ENCODE measurements at places on chromosomes 16 and 17.

DNA sequence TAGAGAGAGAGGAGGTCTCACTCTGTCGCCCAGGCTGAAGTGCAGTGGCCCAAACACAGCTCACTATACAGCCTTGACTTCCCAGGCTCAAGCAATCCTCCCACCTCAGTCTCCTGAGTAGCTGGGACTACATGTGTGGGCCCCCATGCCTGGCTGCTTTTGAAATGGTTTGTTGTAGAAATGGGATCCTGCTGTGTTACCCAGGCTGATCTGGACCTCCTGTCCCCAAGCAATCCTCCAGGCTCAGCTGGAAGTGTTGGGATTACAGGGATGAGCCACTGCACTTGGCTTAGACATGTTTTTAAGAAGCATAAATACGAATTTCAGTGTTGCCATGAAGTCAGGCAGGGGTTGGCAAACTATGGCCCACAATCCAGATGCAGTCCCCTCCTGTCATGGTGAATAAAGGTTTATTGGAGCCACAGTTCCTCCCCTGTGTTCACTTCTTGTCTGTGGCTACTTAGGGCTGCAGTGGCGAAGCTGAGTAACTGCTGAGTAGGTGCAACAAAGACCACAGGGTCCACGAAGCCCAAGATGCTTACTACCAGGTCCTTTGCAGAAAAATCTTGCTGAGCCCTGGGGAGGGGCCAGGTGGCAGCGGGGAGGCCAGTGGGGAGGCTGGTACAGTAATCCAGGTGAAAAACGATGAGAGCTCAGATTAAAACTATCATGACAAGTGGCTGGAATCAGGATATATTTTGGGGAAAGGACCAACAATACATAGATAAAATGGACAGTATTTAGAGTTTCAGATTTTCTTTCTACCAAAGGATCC lies 35.2 kb downstream of the TNFRSF13B start:
- no peak for DNase-seq

GRCh38 chr16:30458561-30459394 lies 13.1 kb upstream of the SEPHS2 start:
- DNase-seq: no peak

GRCh38 chr16:80468029-80468428 lies 72.8 kb upstream of the DYNLRB2 start:
- DNase-seq: no peak

DNA sequence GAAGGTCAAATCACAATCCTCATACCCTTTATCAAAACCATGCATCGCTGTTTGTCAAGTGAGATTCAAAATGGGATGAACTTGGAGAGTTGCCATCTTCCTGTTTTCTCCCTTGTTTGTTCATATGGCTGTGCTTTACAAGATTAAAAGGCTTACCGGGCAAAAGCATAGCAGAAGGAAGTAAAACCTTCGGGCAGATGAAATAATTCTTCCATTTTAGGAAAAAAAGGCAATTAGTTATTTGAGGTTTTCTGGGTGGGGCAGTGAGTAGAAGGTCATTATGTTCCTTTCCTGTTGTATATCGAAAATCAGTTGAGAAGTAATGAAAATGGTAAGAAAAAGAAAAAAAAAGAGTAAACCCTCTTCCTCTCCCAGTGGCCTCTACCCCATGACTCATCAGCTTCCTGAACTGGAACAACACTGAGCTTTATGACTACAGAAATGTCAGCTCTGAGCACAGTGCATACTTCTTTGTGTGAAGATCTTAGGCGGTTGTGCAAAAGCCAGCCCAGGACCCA lies 369.2 kb downstream of the CDH13 start:
- no peak for DNase-seq

- no peak for DNase-seq
These were observed 526 bp downstream of the KIAA0513 start for GRCh38 chr16:85027958-85028684.

GRCh38 chr17:82058230-82058854 lies 6.6 kb downstream of the GPS1 start:
- no peak for DNase-seq

- peak; percentile 97 for DNase-seq
These were observed at the start of gene MFSD11 for GRCh38 chr17:76737676-76738467. Gene MFSD11 (plus strand): TSS chr17:76738119. CDS start chr17:76738353, 234 bp downstream.

- no peak for DNase-seq
These were observed 230.4 kb downstream of the PARN start for GRCh38 chr16:14399378-14400284.

- DNase-seq: no peak
These were observed 2.9 kb upstream of the ATP2A1 start for GRCh38 chr16:28875134-28876018.

- DNase-seq: no peak
These were observed 13.8 kb downstream of the ELMO3 start for GRCh38 chr16:67212766-67213165.

DNA sequence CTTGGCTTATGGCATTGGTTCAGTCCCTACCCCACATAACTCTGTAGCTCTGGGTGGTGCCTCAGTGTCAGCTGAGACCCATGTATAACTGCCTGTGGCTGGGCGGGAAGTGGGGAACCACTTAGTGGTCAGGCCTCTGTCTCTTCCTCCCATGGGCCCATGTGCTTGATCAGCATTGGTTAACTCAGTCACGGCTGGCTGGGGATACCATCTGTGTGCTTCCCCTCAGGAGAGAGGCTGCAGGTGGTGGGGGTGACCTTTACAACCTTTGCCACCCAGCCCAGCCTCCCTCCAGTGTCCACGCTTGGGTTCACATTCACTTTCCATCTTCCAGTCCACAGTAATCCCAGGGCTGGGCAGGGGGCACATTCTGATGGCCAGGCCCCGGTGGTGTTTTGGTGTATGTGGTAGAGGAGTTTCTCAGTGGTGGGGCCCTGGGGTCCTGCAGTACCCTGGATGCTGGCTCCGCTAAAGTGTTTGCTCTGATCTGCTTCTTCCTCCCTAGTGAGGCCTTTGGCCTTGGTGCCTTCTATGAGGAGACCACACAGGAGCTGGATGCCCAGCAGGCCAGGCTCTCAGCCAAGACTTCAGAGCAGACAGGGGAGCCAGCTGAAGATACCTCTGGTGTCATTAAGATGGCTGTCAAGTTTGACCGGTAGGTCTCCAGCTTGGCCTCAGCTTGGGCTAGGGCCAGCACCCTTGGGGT lies 10.2 kb upstream of the NFATC3 start:
- no peak for DNase-seq

- no peak for DNase-seq
These were observed 37.3 kb upstream of the ELAC2 start for GRCh38 chr17:13055131-13055530.

DNA sequence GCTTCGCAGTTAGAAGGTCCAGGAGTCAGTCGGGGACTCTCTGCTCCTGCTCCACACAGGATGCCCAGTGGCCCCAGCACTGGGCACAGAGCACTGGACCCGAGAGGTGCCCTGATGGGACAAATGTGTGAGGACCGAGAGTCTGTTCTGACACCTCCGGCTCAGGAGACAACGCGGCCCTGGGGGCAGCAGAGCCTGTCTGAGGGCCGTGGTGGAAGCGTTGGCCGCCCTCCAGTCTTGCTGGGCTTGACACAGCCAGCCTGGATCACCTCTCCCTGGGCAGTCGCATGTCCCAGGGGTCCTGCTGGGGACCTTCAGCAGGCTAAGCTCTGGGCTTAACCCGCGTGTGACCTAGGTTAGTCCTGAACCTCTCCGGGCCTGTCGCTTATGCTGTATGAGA lies 23.1 kb downstream of the LGALS9 start:
- no peak for DNase-seq

- DNase-seq: peak; percentile 87
These were observed 101.5 kb downstream of the MGAT5B start for GRCh38 chr17:76969598-76970172.

DNA sequence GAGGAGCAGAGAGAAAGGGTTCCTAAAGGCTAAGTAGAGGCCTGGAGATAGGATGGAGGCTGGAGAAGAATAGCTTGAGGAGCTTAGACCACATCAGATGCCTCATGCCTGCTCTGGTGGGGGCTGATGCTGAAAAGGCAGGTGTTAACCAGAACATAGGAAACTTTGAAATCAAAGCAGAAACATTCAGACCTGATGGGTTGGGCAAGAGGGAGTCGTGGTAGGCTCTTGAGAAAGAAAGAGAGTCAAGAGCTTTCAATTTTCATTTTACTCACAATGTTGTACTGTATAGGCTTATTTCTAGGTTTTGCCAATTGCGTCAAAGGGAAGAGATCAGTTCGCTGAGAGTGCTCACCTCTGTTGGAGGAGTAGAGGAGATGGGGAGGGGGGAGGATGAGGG lies 406.6 kb upstream of the SALL1 start:
- DNase-seq: no peak

- DNase-seq: no peak
These were observed 223.1 kb downstream of the MAP2K6 start for GRCh38 chr17:69637446-69638156.

GRCh38 chr17:78343543-78344201 lies 16.2 kb downstream of the SOCS3 start:
- DNase-seq: no peak

GRCh38 chr16:9900576-9900975 lies 281.7 kb downstream of the GRIN2A start:
- no peak for DNase-seq

GRCh38 chr17:42198897-42199296 lies 4.6 kb upstream of the GHDC start:
- DNase-seq: no peak

DNA sequence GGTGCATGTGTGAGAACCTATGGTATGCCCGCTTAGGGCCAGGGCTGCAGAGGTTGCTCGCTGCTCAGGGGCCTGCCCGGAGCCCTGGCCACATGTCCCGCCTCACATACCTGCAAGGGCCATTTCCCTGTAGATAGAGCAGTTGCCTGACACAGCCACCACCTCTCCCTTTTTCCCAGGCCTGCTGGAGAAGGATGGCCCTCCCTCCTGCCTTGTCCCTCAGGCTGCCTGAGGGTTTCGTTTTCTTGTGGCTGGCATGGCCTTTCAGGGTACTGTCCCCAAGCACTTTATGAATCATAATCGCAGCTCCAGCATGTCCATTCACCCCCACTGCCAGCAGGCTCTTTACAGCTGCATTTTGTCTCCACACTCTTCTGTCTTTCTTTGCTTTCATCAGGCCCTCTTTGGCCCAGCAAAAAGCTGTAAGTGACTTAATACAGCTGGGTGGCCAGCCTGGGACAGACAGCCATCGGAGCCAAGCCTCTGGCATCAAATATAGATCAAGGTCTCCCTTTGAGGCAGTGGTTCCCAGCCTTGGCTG lies 65.7 kb downstream of the MPRIP start:
- DNase-seq: no peak

GRCh38 chr17:38727736-38728135 lies 2.4 kb upstream of the CISD3 start:
- DNase-seq: no peak

Data from NCI-H2227 treated with DMSO at 0.1 percent for 48 hours (cell line).